Omental fat pad (tissue), 4 donors: ENCODE measurements at places on chromosomes 7 and 10.

DNA sequence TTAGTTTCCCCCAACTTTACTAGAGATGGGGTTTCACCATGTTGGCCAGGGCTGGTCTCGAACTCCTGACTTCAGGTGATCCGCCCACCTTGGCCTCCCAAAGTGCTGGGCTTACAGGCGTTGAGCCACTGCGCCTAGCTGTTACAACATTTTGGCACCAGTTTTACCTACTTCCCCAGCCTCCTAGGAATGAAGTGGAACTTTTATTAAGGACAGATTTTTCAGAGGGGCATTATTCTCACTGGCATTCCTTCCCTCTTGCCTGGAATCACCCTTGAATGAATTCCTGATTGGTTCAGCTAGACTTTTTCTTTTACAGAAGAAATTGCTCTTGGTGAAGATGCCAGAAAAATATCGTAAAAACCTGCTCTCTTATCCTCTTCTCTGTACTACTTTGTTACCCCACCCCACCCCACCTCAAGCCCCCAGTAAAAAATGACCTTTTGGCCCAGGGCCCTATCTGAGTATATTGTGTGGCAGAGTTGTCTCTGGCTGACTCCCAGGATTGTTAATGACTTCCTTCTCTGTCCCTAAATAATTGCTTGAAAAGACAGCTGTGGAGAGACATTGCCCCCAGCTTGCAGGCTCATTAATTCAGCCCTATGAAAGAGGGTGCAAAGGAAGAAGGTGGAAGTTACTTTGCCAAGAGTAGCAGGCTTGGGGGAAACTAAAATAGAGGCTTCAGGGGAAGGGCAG is 189.6 kb downstream of the AUTS2 start:
- no peak for DNase-seq

GRCh38 chr10:29026065-29026797 is 262.6 kb upstream of the LYZL1 start:
- DNase-seq, result no peak

GRCh38 chr7:25771491-25771890 is 380.5 kb upstream of the NFE2L3 start:
- DNase-seq, result no peak

DNA sequence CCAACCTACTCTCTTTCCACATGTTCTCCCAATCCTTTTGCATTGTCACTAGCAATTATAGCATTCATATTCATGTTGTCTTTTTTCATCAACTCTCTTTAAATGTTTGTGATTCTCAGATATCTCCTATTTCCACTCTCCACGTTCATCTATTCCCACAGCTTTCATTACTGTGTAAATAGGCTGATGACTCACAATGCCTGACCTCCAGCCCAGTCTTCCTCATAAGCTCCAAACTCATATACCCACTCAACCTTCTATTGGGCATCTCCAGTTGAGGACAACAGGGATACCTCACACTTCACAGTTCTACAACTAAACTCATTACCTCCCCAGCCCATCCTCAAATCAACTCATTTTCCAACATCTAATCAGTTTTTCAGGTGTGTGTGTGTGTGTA is 194.1 kb downstream of the DGKI start:
- no peak for DNase-seq
